ENCODE measurements at places on chromosomes 3 and 15.

GRCh38 chr3:183212565-183212964 lies 40.5 kb upstream of the B3GNT5 start:
- no peak for DNase-seq

GRCh38 chr3:148975696-148976095 lies 15.6 kb upstream of the GYG1 start:
- DNase-seq: no peak

DNA sequence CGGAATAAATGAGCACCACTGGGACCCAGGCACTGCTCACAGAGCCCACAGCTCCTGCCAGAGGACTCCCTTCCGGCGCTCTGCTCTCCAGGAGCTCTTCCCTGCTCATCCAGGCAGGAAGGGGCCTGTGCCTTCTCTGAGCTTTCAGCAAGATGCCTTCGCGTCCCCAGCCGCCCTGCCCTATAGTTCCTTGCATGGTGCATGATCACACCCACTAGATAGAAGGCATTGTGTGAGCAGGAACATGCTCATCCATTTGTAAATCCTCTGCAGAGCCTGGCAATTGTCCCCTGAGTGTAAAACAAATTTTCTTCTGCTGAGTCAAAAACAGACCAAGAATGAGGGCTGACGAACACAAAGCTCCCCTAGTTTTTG lies 181.6 kb downstream of the MEGF11 start:
- no peak for DNase-seq

DNA sequence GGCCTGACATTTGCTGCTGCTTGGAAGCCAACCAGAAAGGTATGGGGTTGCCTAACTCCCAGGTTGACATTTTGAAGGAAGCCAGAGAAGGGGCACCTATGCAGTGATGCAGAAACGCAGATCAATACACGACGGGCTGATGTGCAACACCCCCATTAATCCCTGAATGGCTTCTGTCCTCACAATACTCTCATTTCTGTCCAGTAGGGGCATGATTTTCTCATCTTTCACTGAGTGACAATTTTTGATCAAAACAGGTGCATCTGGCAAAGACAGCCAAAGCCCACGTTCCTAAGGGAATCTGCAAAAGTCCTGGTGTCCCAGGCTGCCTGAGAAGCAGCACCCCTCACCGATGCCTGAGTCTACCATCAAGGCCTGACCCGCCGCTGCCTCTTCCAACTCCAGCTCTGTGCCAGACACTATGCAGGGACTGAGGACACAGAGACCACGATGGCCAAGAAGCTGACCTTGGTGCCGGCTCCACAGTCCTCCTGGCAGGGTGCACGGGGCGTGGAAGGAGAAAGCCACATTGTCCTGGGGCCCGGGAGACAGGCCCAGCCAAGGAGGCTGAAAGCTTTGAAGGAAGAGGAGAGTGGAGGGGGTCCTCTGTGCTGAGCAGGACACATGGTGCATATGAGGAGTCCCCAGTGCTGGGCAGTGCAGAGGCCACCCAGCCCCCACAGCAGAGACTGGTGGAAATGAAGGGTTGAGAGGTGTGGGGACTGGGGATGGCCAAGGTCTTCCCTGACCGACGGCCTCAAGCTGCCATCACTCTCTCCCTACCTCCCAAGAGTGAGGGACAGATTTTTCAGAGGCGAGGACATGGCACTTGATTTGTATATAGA lies 159.6 kb downstream of the NUP210 start:
- DNase-seq: no peak

DNA sequence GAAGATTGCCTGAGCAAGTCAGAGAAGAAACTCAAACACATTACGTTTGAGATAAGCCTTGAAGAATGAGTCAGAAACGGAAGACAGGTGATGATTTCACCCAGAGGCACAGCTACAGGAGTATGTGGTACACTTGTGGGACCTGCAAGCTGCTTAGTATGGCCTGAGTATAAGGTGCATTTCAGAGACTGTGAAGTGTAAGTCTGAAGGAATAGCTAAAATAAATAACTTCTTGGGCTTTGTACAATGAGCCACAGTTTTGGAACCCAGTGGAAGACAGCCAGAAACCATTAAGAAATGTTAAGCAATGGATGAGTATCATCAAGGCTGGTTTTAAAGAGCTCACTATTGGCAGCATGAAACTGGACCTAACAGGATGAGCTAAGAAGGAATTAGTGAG lies 826.2 kb downstream of the ROBO1 start:
- no peak for DNase-seq

- DNase-seq: no peak
Observed at GRCh38 chr3:15161133-15161532, 44.9 kb upstream of the CAPN7 start.

All from osteocyte (in vitro differentiated cells).